Fibroblast of skin of back (primary cell): ENCODE measurements at places on chromosomes 11 and 22.

DNA sequence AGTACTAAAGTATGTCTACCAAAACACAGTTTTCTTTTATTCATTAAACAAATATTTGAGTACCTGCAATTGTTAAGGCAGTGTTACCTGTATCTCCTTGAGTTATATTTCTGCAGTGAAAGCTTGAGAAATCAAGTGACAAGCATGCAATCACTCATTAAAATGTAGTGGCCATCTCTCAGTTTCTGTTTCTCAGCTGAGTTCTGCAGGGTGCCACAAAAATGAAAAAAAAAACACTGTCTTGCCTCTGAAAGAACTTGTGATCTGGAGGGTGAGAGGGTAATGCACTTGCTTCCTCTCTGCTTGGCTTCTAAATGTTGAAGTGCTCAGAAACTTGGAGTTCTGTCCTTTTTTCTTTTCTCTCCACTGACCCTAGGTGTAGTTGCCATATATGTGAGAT lies 6.8 kb downstream of the QSER1 start:
- DNase-seq, result no peak

GRCh38 chr22:37818409-37819104 lies 4.6 kb upstream of the GALR3 start:
- DNase-seq, result peak; percentile 60

DNA sequence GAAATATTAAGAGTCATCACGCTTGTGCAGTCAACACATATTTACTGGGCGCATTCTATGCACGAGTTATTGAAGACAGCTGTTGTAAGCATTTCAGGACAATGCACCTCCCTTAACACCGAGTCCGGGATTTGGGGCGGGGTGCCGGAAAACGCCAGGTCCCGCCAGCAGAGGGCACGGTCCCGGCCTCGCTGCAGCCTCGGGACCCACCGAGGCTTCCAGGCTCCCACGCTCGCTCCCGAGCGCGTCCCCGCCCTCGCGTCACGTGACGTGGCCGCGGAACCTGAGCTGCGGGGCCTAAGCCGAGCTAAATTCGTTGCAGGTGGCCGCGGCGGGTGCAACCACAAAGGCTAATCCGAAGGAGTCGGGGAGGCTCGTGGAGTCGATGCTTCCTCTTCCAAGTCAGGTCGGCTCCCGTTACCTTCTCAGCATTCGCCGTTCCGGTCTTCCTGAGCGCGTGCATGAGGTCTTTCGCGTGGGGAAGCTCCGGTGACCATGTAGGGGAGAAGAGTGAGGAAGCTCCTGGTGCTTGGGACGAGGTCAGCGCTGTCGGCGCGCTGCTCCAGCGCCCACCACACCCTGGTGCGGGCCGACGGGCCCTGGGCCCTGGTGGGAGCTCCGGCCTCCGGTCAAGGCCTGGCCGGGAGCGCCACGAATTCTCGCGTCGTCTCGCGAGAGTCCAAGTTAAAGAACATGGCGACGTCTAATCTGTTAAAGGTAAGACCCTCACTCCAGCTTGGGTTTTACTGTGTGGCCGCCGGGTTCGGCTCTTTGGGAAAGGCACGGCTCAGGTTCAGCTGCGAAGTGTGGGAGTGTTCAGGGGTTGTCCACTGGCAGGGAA lies at the start of gene CUL5:
Gene CUL5, plus strand, starts transcription at position 243 of the 841 bp plus-strand sequence. Its CDS starts 451 bp downstream, at position 694.
- peak; percentile 91 for DNase-seq

GRCh38 chr22:19990188-19990587 lies 26.4 kb downstream of the ARVCF start:
- no peak for DNase-seq

DNA sequence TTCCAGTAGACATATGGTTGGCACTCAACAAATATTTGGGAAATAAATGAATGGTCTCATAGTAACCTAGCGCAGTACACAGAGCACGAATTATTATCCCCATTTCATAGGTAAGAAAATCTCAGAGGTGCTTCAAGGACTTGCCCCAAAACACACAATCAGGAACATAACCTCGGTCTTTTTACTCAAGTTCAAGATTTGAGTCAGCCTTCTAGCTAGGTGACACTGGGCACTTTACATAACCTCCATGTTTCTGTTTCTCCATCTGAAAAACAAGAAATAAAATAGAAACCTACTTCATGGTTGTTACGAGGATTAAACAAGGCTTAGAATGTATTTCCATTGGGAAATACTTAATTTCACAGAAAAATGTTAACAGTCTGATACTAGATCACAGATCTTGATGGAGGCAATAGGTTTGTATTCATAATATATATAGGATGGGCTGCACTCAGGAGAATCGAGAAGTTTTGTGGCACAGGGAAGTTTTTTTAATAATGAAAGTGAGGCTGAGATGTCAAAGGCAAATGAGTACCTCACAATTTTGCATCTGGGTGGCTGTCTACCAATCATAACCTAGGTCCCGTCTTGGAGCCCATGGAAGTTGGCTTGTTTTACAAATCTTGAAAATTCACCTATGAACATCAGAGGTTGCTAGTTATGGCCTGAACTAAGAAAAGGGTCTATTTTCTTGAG lies 147.4 kb upstream of the ZC3H12C start:
- no peak for DNase-seq

- DNase-seq, result no peak
Measured at GRCh38 chr22:31754813-31755212, 994 bp downstream of the DEPDC5 start.

DNA sequence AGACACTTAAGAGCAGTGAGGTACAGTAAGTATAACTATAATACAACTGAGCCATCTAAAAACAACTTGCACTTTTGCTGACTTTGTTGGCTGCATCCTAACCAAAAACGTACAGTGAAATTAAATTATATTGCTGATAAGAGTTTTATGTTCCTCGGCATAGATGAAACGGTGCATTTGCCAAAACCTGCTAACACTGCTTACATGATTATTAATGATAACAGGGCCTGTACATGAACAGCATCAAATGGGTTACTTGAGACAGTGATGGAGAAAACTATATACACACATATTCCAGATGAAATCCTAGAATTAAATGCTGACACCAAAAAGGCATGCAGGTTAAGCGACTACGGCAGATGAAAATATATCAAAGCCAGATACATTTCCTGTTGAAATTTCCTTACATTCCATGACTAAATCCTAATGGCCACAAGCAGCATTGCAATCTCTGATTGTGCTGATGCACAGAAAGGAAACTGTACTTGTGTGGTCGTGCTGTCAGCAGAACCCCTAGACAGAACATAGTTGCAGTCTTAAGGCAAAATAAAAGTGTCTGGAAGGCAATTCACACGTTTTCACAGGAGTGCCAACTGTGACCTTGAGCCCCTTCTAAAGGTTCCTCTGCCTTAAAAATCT lies 143.9 kb downstream of the CADM1 start:
- peak; percentile 33 for DNase-seq

DNA sequence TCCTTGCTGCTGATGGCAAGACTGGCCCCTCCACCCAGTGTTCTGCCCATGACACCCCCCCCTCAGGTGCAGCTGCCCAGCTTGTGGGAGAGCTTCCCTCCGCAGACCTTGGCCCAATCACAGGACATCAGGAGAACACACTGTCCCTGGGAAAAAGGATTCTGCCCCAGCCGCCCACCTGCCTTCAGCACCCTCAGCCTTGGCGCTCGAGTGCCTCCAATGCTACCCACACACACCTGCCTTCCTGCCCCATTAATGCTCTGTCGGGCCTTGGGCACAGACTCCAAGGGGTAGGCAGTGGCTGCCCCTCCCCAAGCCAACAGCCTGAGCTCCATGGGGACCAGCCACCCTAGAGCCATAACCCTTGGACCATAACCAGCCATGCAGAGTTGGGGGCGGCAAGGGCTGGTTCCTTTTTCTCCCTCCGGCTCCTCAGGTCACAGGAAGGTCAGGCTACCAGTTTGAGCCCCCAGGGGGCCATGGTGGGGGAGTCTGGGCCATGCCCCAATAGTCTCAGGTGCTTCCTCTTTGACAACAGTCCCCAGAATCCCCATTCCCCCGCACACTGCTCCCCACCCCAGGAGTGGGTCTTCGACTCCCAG lies 1.3 kb upstream of the ZNF70 start:
- no peak for DNase-seq

- DNase-seq, result peak; percentile 96
Measured at GRCh38 chr11:122045181-122045586, 70.8 kb downstream of the BLID start.

DNA sequence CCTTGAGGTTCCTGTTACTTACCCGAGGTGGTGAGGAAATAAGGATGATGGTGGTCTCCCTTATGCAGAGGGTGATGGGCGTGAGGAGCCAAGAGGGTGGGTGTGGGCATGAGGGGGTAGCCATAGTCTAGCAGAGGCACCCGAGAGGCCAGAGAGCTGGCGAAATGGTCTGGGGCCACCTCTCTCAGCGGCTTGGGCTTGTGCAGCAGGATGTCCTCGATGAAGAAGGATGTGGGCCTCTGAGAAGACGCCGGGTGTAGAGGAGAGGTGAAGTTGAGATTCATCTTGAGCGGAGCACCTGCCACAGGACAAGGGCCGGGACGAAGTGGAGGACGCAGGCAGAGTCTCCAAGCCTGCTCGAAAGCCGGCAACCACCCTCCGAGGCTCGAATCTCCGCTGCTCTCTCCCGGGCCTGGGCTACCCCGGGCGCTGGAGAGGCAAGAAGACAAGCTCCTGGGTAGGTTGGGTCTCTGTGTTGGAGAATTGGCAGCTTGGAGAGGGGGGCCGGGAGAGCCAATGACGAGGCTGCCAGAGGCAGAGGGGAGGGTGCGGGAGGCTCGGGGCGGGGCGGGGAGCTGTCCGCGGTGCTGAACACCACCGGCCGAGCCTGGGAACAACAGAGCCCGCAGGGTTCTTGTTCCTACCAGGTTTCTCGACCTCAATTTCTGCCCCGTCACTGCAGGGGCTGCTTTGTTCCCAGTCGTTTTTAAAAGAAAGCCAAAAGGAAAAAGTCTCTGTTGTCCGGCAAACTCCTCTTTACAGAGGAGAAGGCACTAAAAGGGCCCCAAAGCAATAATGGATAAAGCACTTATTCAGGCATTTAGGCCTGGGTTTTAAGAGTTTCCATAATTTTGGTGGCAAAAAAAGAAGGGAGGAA lies at the start of gene BSX:
Gene BSX, minus strand, starts transcription at position 447 of the 877 bp plus-strand sequence. Its CDS starts 163 bp downstream, at position 284.
- peak; percentile 54 for DNase-seq

DNA sequence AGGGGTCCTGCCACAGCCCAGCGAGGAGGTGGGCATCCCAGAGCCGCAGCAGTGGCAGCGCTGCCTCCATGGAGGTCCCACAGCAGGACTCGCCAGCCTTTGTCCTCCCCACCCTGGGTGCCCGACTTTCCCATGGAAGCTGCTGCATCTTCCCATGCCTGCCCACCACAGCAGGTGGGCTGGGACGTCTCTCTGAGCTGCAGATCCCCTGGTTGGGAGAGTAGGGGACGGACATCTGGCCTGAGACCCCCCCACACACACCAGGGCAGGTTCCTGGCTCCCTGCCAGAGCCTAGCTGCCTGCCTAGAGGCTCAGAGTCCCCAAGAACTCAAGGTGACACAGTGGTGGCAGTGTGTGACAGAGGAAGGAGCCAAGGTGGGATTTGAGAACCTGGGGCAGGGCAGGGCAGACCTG lies 21.5 kb upstream of the PRR5 start:
- no peak for DNase-seq

DNA sequence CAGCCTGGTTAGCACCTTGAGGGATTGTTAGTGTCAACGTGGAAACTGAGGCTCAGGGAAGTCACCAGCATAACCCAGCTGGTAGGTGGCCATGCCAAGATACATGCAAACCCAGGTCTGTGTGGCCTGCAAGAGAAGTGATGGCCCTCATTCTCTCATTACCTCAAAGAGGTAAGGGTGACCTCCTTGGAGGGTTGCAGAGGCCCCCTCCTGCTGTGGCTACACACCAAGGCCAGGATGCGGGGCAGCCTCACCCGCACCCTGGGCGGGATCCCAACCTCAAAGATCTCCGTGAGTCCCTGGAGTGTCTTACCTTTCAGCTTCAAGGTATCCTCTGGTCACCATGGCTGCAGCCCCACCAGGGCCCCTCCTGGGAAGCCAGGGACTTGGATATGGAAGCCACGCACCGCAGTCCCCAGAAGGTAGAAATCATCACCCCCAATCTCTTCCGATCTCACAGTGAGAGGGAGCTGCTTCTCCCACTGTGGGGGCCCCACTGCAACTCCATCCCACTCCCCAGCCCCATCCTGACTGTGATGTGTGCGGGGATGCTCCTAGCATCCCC lies 95.4 kb downstream of the MORC2 start:
- DNase-seq, result no peak

- DNase-seq, result no peak
Measured at GRCh38 chr11:118318581-118319336, 14.2 kb downstream of the CD3E start.

- DNase-seq, result no peak
Measured at GRCh38 chr11:130150790-130151189, 8.8 kb upstream of the ST14 start.

- DNase-seq, result no peak
Measured at GRCh38 chr11:36053281-36053680, 109.4 kb downstream of the LDLRAD3 start.

- DNase-seq, result no peak
Measured at GRCh38 chr11:73530109-73530508, 67.8 kb downstream of the FAM168A start.

DNA sequence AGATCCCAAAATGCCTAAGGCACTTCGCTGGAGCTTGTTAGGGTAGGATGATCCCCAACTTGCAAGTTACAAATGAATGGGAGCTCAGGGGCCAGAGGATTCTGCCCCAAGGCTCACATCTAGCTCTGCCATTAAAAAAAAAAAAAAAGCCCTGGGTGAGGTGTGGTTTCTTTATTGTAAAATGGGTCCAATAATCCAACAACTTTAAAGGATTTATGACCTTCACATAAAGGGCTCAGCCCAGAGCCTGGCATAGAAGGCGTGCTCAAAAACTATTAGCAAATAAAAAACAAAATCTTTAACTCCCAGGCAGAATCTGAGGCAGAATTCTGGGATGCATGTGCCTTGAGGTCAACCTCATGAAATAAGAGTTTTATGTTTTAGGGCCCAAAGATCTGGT lies 42.5 kb downstream of the WT1 start:
- no peak for DNase-seq

DNA sequence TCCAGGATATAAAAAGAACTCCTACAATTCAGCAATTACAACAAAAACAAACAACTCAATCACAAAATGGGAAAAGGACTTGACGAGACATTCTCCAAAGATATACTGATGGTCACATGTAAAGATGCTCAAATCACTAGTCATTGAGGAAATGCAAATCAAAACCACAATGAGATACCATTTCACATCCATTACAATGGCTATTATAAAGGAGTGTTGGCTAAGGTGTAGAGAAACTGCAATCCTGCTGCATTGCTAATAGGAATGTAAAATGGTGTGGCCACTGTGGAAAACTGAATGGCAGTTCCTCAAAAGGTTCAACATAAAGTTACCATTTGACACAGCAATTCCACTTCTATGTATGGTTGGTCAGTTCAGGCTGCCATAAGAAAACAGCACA lies 11.8 kb upstream of the TBCEL start:
- DNase-seq, result no peak
